ENCODE measurements at places on chromosomes 5 and 9.

DNA sequence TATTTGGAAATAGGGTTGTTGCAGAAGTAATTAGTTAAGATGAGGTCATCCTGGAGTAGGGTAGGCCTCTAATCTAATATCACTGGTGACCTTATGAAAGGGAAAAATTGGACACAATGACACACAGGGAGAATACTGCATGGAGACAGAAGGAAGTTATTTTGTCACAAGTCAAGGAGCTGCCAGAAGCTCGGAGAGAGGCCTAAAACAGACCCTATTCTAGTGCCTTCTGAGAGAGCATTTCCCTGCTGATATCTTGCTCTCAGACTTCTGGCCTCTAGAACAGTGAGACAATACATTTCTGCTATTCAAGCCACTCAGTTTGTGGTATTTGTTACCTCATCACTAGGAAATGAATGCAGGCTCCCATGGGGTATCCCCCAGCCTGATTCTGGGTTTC lies 332.9 kb downstream of the CSNK1G3 start:
- no peak for DNase-seq

- no peak for DNase-seq
These were observed 167.8 kb downstream of the MAN2A1 start for GRCh38 chr5:109857405-109858031.

- no peak for DNase-seq
These were observed 566 bp downstream of the IRX2 start for GRCh38 chr5:2750758-2751464.

DNA sequence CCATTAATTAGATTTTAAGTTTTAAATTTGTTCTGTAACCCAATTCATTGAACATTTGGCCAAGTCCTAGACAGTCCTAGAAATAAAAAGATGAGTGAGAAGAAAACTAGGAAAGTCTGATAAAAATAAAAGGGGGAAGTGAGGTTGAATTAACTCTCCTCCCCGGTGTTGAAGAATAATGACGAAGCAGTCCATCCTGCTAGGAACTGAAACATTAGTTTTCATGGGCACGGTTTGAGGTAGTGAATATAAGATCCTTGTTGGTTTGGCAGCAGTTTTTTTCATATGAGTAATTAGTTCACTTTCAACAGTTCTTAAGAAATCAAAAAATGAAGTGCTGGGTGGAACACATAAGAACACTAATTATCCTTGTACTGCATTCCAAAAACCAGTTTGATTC lies 103.1 kb downstream of the MTREX start:
- no peak for DNase-seq

- DNase-seq, result no peak
These were observed 1039.9 kb downstream of the TLE1 start for GRCh38 chr9:80649496-80649895.

GRCh38 chr5:91407204-91407603 lies 24.1 kb upstream of the ARRDC3 start:
- DNase-seq, result no peak

DNA sequence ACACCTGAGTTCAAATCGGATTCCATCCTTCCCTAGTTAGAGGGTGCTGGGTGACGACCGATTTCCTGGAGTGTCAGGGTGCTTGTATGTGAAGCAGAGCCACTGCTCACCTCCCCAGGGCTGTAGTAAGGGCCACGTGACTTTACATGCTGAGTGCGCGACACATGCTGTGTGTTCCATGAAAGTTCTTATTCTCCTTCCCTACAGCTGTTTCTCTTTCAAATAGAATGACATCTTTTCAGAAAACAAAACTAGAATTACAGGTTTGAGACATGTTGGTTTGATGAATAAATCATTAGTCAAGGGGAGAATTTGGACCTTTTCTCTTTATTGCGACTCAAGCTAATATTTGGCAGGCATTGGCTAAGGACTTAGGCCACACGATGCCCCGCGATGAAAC lies 113.1 kb downstream of the JMY start:
- DNase-seq, result no peak

DNA sequence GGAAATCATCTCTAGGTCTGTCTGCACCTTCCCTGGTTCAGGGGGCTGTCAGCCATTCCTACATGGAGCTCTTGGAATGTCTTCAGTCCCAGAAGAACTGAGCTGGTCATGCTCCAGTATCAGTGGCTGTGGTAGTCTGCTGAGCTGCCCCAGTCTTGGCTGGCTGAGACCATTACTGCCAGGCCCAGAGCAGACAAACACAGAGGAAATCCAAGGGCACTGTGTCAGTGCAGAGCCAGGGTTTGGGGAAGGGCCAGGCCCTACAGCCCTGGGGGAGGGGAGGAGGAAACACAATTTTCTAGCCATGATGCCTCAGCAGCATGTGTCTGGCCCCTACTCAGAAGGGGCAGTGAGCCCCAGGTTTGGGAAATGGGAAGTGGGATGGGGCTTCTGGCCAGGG lies 58.4 kb downstream of the ARHGEF37 start:
- DNase-seq, result no peak

GRCh38 chr9:91716815-91717214 lies 233.2 kb downstream of the ROR2 start:
- DNase-seq, result no peak

- DNase-seq, result no peak
These were observed 398.9 kb downstream of the PLK2 start for GRCh38 chr5:58060996-58061395.

- no peak for DNase-seq
These were observed 41.7 kb upstream of the IL17B start for GRCh38 chr5:149420545-149421371.

- no peak for DNase-seq
These were observed 2.9 kb upstream of the PRRC2B start for GRCh38 chr9:131391020-131391419.

GRCh38 chr5:171715551-171715950 lies 70.1 kb upstream of the SMIM23 start:
- DNase-seq, result no peak

DNA sequence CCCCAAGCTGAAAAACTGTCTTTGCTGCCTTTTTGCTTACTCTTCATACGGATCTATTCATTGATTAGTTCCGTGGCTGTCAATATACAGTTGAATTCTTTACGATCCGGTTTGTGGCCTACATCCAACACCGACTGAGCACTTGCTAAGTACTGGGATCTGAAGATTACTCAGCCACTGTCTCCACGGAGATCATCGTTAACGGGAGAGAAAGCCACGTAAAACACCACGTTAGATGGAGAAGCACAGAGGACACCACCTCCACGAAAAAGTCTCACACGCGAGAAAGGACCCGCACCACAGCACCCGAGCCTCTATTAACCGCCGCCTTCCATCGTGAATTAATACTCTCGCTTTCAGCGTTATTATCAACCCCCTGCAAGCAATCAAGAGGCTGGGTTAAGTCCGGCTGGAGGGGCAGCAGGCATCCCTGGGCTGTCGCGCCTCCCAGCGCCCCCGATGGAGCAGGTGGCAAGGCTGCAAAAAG lies 650 bp downstream of the ELP1 start:
- DNase-seq, result peak; percentile 11

DNA sequence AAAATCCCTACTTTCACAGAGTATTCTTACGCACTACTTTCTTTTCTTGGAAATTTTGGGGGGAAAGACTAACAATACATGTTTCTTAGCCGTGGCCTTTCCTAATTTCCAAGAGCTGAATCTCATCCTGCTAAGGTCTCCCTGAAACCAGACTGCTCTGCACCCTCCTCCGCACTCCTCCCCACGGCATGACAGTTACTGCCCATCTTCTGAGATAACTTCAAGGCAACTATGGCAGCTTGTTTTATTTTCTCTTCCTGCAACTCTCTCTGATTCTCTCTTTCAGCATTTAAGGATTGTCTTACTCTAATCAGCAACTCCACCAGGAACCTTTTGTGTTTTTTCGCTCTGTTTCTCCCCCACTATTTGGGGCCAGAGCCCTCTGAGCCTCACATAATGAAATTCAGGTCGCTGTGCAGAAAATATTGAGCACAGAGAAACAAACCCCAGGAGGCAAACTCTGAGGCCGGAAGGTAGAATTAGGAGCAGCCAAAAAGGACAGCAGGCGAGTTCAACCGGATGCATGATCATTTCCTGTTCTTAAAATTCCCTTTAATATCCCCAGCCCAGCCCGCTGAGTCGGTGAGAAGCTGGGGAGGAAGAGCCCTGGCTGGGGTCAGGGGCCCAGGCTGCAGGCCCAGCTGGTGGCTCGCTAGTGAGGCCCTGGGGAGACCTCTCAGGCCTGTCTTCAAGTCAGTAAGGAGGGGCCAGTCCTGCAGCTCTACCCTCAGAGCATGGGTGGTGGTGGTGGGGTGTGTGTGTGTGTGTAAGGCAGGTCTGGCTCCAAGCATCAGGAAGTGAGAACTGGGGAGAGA lies 213.6 kb upstream of the S1PR3 start:
- peak; percentile 55 for DNase-seq

DNA sequence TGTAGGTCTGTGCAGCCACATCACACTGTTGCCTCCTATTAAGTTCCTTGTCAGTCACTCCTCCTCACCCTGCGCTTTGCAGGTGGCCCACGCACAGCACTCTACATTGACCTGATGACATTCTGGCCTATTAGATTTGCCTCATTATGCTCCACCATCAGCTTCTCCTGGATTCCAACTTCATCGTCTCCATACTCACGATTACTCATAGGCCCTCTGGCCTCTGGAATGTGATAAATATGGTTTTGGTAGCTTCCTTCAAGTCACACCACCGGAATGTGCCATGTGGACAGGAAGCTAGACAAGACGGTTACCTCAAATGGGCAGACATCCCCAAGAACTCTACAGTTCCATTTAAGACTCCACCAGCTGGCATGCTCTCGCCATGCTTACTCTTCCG lies 158.0 kb upstream of the LHFPL2 start:
- DNase-seq, result no peak

DNA sequence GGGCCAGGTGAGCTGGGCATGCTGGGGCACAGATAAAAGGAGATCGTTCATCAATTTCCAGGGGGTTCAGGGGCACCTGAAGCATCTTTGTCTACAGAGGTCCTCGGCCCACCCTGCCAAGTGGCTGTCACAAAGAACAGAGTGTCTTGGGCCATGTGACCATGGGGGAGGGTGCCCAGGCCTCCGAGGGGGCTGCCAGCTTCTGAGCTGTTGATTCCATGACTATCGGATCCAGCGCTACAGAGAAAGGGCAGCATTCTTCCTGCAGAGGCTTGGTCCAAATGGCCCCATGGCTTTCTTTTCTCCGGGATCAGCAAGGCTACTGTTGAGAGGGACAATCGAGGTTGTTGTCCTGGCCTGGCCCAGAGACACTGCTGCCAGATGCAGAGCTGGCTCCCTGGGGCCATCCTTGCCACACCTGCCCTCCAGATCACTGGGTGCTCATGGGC lies 289.2 kb downstream of the ZSWIM6 start:
- DNase-seq, result no peak

DNA sequence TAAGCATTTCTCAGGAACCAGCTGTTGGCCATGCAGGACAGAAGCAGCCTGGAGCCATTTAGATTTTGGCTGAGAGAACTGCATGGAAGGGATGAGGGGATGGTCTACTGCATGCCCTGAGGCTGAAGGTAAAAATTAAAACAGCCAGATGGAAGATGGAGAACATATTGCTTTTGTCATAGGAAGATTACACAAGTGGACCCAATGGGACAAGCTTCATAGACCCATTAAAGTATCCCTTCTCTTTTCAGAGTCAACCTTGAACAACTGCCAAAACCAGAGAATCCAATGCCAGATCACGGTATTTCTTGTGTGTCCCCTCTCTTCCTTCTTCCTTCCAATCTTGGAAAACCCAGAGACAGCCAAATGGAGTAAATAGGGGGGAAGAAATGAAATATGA lies 253.4 kb downstream of the NR2F1-AS1 start:
- no peak for DNase-seq

- no peak for DNase-seq
These were observed 28.6 kb upstream of the CTNNA1 start for GRCh38 chr5:138724470-138725146.

DNA sequence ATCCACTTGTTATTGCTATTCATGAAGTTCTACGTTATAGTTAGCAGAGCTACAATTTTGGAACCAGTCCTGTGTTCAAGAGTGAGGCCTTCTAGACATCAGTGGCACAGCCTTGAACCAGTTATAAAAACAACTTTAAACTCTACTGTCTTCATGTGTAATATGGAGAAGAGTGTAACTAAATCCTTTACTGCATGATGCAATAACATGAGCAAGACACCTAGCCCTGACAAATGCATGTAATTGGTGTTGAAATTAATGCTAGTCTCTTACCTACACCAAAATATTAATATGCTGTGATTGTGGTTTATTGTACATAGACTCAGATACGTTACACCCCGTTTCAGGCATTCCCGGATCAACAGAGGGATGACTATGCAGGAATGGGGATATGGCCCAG lies 654.6 kb downstream of the IRX1 start:
- no peak for DNase-seq

- no peak for DNase-seq
These were observed 40.2 kb downstream of the NFIB start for GRCh38 chr9:14273696-14274121.

- DNase-seq, result no peak
These were observed 12.9 kb downstream of the MYORG start for GRCh38 chr9:34363619-34364351.

DNA sequence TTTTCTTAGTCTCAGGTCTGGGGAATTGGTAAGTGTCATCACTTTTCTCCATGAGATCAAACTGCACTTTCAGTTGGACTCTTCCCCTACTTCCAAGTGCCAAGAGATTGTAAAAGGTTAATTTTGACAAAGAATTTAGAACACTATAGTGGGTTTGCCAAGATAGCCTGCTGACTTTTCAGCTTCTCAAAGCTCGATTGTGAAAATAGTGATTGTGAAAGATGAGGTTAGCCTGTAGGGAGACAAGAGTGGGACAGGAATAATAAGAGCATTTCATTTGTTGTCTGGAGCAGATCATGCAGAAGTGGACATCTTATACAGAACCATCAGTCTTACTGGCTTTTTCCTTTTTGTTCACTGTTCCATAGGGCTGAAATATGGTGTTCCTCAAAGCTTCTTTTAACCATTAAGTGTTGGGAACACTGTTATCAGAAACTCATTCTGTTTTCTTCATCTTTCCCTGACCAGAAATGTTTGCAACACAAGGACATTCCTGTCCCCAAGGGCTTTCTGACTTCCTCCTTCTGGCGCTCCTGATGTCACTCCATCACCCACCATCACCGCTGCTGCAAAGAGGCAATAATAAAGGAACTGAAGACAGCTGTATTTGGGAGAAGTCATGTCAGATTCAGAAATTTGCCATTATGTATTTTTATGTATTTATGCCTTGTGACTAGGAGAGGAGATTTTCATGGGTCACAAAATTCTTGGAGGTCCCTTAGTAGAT lies 11.6 kb upstream of the SPTAN1 start:
- DNase-seq, result no peak

DNA sequence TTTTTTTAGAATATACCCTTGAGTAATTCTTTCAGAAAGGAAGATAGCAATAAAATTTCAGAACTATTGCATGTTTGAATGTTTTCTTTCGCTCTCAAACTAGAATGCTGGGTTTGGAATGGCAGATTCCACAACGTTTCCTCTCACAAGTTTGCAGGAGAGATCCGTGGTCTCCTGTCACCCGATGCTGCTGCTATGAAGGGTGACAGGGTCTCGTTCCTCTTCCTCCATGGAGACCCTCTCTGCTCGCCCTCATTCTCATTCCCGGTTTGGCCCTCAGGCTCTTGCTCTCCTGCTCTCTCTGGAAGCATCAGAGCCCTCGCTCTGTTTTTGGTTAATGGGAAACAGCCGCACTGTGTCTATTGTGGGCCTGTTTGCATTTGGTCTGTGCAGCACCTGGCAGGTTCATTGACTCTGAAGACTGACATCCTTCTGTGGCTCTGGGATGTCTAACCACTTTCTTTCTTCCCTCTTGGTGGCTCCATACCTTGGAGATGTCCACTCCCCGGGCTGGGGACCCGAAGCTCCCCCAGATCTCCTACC lies 12.6 kb upstream of the FAM163B start:
- no peak for DNase-seq
